ENCODE measurements at places on chromosomes 5 and 9.

DNA sequence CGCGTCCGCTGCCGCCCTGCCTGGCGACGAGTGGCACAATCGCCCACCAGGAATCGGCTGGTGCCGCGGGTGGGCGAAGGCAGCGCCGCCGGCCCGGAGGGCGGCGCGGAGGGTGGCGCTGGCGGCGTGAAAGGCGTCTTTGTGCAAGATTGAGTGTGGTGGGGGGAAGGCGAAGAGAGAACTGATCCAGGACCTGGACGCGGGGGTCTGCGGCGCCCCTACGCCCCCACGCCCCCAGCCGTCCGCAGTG, 4.6 kb upstream of the RGMB start:
- no peak for DNase-seq

DNA sequence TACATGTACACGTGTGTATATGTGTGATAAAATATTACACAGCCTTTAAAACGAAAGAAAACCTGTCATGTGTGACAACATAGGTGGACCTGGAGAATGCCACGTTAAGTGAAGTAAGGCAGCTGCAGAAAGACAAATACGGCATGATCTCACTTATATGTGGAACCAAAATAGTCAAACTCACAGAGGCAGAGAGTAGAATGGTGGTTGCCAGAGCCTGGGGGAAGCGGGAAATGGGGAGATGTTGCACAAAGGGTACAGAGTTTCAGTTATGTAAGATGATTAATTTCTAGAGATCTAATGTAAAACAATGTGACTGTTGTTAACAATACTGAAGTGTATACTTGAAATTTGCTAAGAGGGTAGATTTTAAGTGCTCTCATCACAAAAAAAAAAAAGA, 34.8 kb downstream of the ADAMTS12 start:
- DNase-seq, result no peak

- DNase-seq, result peak; percentile 69
These were observed 19.3 kb downstream of the ORM2 start for GRCh38 chr9:114348906-114349482.

DNA sequence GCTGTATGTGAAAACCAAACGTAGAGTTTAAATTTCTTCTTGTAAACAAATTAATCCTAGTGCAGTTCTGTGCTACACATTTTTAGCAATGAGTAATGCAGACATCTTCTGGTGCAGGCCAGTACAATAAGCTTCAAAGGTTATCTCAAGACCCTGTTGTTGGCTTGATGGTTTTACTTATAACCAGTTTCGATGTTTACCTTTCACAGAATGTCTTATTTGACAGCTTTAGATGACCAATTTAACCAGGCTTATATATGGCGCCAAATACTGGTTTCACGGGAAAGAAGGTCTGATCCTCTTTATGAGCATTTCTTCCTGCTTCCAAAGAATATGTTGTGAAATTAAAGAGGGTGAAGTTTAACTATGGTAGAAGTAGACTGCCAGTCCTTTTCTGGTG, 9.9 kb downstream of the ZFAND5 start:
- no peak for DNase-seq

DNA sequence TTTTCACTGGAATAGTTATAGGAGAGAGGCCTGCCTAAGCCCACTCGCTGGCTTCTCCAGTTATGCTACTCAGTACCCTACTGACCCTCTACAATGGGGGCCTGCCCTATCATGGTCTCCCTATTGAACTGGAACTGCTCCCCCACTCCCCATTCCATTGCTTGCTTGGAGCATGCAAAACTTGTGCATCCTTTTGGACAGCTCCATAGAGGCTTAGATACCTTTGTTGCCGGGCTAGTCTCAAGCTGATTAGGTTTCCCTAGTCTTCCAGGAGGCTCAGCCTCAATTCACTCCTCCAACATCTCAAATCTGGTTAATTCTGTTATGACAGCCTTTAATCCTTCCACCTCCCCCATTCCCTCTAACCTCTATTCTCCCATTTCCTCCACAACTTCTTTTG, 39.9 kb downstream of the KIF24 start:
- DNase-seq, result no peak

DNA sequence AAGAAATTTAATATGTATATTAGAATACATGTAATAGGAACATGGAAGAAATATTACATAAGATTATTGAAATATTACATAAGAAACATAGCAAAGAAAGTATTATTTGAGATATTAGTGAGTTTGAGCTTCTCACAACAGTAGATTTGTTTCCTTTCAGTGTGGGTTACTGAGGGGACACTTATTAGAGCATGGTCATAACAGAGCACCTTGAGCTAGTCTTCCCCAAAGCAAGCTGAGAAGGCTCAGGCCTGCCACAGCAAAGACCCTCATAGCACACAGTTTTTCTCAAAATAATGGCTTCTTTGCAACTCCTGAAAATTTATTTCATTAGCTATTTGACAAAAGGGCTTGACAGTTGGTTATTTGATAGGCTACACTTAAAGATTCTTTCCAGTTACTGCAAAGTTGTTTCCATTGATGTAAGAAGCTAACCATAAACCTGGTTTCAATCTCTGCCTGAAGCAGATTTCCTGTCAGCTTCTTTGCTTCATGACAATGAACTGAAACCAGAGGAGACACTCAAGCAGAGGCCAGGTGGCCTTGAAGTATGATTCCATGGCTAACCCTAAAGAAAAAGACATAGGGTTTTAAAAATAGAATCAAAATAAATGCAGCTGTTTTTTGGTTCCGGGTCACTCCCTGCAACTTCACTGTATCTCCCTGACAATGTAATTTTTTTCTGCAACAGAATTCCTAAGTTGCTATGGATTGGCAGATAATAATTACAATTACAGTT, 68.6 kb downstream of the ERMP1 start:
- DNase-seq, result no peak

DNA sequence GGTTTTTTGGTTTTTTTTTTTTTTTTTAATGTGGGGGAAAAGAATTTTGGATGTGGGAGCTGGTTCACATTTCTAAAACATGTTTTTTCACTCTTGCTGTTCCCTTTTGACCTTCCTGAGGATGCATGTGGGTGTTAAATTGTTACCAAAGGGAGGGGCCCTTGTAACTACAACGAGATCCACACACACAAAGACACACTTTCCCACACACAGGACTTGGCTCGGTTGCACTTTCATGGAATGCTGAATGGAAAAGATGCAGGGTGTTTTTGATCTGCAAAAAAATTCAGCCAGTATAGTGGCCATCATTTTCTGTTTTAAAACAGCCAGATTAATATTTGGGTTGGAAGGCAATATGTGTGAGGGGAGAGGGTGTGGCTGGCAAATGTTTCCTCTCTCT, 576.9 kb downstream of the EBF1 start:
- DNase-seq, result no peak

DNA sequence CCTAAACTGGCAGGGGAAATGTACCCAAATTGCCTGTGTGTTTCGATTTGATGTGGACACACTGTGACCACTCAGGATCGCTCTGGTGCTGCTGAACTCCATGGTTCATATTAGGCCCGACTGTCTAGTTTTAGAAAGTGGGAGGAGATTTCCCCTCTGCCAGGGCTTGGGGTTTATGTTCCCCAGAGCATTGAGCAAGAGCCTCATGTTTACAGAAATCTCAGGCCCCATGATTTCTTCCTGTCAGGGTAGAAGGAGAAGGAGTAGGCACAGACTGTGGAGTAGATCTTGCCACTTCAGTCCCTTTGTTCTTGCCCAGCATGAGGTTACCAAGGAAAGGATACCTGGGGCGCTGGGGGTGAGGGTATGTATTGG, 40.8 kb upstream of the GLRX start:
- no peak for DNase-seq

DNA sequence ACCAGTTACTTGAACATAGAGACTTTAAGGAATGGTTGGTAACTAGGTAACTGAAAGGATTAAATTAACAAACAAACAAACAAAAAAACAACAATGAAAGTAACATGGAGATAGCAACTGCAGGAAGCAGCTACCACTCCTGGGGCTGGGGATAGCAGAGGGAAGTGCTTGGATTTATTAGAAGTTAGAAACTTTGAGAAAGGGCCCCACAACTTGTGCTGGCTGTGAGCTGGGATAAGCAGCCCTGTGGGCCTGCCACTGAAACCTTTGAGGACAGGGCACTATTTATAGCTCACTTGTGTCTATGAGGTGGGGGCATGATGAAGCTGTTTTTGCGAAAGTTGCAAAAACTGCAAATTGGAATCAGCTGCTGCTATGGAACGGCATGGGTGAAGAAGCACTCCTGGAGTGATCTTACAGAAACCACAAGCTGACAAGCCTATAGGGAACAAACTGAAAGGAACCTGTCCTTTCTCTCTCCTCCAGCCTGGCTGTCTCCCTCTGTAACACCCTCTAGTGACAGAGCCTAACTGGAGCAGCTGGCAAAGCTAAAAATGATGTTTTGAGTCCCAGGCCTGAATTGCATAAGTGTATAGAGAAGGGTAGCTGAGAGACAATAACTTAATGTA, 91.4 kb upstream of the RANBP6 start:
- no peak for DNase-seq
